ENCODE measurements at places on chromosomes 13 and 19.

- DNase-seq, result no peak
These were observed 273.4 kb downstream of the DCLK1 start for GRCh38 chr13:35857769-35858168.

DNA sequence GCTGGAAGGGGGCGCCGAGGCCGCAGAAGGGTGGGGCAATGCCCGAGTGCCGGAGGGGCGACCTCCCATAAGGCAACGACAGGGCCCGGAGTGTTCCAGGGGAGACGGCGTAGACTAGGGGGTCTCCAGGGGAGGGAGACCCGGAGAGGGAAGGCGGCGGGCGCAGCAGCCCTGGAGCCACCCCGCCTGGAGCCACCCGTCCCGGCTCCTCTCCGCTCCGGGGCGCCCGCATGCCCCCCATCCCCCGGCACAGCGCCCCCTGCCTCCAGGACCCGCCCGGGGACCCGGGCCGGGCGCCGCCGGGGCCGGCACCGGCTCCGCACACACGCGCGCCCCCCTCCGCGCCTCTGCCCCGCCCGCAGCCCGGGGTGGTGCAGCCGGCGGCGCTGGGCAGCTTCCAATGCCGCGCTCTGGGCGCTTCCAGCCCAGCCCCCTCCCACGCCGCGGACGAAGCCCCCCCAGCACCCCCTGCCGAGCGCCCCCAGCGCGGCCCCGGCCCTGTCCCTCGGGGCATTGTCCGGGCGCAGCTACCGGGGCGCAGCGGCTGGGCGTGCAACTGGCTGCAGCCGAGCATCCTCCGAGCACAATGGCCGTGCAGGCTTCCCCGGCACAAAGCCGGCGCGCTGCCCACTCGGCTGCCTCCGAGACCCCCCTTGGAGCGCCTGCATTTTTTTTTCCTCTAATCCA lies 519 bp downstream of the PTPRS start:
- peak; percentile 61 for DNase-seq

DNA sequence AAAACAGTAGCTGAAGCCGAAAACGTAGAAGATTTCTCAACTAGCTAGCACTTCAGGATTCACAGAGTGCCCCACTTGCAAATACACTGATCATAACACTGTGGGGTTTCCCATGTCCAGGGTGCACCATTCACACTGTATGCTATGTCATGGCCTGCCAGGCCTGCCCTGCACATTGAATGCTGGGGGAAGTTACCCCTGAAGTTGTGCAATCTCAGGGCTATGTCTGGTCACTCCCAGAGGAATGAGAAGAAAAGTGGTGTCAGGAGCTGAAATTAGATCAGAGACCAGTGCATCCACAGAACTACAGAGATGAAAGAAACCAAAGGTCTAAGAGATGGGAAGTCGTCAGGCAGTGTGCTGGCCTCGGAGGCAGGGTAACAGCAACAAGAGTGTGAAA lies 196.8 kb downstream of the RAP2A start:
- no peak for DNase-seq

DNA sequence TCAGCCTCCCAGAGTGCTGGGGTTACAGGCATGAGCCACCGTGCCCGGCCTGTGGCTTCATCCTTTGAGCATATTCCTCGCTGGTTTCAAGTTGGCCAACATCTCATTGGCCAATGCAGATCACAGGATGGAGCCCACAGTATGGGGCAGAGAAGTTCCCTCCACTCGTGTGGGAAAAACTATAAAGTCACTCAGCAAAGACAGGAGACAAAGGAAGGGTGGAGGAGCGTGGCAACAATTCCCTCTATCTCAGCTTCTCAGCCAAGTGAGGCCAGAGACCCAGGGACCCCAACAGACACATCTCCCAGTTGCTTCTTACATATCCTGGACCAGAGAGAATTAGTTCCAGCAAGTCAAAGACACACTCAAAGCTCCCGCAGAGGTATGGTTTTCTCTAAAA lies 184.6 kb upstream of the SOX1 start:
- DNase-seq, result no peak

- no peak for DNase-seq
These were observed 46.0 kb downstream of the DNM2 start for GRCh38 chr19:10763828-10764339.

Data from HEK293T (cell line).